ENCODE measurements at places on chromosomes 12 and 14. TPM values are rescaled to one million over a fixed set of nuclear protein-coding genes. Genes with fewer than 3 reads are reported as not detected.

Gene SDSL
- total RNA-seq, result 7.8 TPM

DNA sequence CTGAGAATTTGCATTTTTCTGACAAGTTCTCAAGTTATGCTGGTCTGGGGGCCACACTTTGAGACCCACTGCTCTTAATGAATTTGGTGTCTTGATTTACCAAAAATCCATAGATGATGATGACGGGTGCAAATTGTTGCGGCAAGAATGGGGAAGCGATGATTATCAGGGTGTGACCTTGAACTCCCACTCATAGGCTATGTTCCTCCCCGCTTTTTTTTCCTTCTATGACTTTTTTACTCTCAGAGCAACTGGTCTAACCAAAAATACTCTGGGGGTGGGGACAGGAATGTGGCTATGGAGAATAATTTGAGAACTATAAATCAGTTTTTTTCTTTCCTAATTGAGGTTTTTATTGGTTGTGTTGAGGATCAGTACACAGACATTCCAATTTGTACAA lies 83.6 kb downstream of the PPFIBP1 start:
- no peak for DNase-seq

Gene KRT73
- total RNA-seq, result not detected

Gene SMCO2
- 0.88 TPM for total RNA-seq

DNA sequence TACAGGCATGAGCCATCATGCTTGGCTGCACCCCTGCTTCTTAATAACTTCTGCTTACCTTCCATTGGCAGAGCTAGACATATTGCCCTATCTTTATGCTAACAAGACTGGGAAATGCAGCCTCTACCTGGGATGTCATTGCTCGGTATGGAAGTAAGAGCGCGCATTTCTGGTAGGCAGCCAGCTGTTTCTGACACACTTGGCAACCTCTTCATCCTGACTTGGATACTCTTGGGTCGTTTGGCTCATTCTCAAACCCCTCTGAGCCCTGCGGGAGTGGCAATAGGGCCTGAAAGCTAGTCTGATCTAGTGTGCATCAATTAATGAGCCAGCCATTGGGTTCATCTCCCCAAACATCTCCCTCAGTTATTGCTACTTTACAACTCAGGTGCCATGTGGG lies 5.4 kb upstream of the PLBD1 start:
- DNase-seq, result no peak

DNA sequence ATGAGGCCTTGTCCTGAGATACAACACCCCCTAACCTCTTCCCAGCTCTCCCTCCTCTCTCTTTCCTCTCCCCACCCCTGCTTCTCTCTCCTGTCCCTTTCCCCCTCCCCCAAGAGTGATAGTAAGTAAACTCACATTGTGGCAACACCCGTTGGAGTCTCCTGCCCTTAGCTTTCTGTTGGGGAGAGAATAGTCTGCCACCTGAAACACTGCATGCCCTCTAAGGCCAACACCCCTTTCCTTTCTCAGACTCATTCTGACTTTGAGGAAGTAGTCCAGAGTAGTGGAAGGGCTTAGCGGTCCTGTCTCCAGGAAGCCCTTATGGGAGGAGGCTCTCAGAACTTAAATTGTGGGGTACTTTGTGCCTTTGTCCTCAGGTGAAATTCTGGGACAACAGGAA lies 95.2 kb downstream of the PRKCH start:
- no peak for DNase-seq

Gene LPAR5
- not detected for total RNA-seq

DNA sequence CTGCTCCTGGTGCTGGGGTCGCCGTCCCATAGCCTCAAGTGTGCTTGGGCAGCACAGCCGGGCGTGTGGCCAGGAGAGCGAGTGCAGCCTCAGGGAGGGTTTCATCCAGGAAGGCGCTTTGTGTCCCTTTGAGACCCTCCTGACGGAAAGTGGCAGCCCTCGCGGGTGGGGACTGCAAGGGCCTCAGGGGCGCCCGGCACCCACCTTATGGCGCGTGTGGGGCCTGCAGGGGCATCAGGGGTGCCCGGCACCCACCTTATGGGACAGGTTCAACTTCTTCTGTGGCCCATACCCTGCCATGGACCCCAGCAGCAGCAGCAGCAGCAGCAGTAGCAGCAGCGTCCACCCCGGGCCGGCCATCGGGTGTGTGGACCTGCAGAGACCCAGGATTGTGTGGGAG lies 4.5 kb downstream of the LRCOL1 start:
- DNase-seq, result no peak

DNA sequence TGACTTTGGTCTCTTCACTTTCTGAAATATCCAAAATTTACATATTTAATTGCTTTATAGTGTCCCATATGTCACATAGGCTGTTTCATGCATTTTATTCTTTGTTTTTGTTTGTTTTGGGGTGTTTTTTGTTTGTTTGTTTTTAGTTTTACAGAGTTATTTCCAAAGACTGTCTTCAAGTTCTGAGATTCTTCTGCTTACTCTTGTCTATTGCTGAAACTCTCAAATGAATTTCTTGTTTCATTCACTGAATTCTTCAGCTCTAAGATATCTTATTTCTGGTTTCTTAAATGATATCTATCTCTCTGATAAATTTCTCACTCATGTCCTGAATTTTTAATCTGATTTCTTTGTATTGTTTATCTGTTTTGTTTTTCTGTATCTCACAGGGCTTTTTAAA lies 412.0 kb upstream of the ATP2B1 start:
- no peak for DNase-seq

- DNase-seq, result no peak
These were observed 1.4 kb downstream of the KCNMB4 start for GRCh38 chr12:70367258-70368141.

GRCh38 chr12:89817501-89818226 lies 109.0 kb upstream of the ATP2B1 start:
- DNase-seq, result no peak

Gene CLECL1
- not detected for total RNA-seq

DNA sequence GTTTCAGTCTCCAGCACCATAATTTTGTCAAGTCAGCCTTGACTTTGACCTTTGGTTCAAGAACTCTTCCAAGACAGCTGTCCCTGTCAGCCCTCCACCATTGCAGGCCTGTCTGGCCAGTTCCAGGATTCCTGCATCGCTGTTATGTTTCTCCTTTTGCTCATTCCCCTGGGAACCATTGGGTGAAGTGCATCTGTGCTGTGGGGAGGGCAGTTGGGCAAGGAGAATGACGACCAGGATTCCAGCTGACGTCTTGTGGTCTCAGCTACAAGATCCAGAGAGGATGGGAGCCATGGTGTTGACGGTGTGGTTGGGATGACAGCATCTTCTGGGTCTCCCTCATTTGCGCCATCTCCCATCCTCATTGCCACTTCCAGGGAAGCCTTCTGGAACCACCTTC lies 45.9 kb upstream of the SLC24A4 start:
- no peak for DNase-seq

Gene RTN1
- total RNA-seq, result 3.7 TPM

DNA sequence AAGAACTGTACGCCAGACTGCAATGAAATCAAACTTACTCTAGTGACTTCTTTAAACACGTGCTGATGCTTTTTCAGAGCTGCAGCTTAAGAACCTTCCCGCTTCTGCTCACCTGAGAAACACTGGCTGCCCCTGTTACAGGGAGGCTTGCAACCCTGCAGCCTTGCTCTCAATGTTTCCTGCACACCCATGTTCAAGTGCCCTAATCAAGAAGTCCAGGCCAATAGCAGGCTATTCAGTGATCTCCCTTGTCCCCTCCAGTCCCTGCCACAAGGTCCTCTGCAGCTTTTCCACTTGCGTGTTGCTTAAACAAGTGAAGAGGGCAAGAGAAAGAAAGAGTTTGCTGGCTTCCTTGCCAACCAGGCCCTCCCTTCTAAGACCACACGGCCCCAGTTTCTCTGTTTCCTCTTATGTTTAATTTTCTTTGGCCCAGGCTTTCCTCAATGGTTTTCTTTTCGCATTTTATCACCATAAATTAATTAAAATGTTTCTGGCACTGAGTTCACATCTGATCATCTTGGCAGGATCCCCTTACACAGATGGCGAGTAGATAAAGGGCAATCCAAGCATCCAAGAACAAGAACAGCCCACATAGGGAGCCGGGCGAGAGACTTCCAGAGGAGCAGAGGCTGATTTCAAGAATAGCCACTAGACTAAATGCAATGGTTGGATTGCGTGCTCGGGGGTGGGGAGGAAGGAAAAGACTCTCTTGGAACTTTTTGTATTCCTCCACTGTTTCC lies 82.3 kb upstream of the CDKN3 start:
- DNase-seq, result no peak

GRCh38 chr12:109310247-109311125 lies 1.4 kb upstream of the FOXN4 start:
- no peak for DNase-seq

DNA sequence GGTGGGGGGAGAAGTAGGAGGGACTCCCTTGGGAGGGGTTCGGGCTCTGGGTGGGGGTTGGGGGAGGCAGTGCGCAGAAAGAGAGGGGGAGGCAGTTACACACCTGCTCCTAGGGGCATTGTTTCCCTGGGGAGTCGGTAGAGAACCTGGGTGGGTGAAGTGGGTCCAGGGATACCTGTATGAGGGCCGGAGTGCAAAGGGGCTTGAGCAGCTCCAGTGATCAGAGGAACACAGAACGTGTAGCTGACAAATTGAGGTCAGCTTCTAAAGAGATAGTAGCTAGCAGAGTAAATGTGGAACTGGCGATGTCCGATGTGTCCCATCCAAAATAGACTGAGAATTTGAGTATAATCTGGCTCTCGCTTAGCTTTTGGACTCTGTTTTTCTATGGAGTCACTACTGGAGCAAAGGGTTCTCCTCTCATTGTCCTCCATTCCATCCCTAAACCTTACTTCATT lies 502 bp downstream of the SMARCD1 start:
- DNase-seq, result no peak

Gene RD3L
- not detected for total RNA-seq

GRCh38 chr12:12718381-12718759 lies 1.2 kb downstream of the CDKN1B start:
- DNase-seq, result no peak

DNA sequence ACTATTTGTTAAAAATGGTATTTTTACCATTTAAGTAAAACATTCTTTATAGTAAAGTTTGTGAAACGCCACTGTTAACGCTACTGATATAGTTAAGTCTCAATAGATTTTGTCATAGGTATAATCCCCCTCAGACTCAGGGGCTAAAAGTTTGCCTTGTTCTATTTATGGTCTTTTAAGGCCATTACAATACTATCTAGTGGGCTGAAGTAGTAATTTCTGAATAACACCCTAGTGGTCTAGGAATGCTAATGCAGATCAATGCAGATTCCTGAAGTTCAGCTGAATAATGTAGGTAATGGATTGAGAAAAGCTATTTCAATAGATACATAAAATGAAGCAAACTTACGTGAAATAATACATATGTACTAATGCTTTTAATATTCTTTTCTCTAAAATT lies 989.3 kb upstream of the NOVA1 start:
- DNase-seq, result no peak

Gene GPRC5D
- total RNA-seq, result not detected

DNA sequence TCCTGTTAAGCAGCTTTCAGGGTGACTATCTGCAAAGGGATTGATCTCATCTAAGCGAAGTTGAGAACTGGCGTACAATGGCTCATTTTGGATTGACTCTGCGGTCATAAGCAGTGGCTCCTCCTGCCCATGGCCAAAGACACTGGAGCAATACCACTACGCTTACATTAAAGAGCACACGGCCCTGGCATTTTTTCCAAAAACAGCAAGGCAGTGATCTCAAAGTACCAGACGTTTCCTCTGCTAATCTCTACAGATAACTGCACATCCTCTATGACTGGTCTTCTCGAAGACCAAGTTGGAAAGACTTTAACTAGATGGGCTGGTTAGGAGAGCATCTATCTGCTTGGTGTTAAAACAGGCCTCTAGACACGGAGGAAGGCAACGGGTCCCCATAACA lies 2.7 kb downstream of the PITPNM2 start:
- DNase-seq, result no peak

DNA sequence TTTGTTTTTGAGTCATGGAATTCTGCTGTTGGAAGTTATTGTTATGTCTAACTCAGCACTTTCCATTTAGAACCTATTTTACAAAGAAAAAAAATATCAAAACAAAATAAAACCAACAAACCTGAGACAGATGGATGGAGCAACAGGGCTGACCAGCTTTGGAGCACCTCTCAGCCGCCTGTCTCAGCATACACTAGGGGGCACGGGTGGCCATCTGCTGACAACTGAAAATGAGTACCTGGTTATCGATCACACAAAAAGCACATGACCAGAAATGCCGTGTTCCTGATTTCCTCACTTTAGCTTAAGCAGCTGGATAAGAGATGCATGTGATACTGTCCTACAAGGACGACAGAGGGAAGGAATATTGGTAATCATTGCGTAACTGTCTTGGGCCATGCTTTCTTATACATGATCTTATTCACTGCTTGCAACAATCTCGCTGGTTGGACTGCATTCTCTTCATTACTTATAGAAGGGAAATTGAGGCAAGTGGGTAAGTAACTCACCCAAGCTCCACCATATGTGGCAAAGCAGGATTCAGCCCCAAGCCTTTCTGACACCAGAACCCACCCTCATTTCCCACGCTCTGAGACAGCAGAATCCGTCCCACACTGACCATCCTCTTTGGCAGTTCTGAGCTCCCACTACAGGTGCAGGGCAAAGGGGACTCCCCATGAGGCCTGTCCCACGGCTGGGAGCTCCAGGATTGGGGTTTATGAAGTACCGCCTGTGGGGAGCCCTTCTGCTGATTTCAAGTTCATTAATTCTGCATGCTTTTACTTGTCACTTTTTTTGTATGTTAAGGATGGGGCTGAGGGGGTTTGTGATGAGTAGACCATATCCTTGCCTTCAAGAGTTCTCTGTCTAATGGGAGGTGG lies 43.5 kb downstream of the C14orf132 start:
- no peak for DNase-seq

DNA sequence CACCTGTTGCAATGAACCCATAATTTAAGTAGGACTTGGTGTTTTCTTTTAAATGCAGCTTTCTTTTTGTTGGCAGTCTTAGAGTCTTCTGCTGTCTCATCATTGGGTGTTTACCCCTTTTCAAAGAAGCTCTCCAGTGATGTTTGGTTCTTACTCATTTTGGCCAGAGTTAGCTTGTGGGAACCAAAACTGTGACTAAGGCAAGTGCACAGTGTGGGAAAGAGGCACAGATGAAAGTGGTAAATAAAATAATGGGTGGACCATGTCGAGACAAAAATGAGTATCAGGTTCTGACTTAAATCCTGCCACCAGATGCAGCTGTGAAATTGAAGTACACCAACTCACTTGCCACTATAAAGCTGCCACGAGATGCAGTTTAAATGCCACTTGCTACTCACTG lies 615.4 kb upstream of the MIS18BP1 start:
- DNase-seq, result no peak

Gene NDUFA9
- total RNA-seq, result 52.1 TPM

Gene CLEC2B
- 51.1 TPM for total RNA-seq

DNA sequence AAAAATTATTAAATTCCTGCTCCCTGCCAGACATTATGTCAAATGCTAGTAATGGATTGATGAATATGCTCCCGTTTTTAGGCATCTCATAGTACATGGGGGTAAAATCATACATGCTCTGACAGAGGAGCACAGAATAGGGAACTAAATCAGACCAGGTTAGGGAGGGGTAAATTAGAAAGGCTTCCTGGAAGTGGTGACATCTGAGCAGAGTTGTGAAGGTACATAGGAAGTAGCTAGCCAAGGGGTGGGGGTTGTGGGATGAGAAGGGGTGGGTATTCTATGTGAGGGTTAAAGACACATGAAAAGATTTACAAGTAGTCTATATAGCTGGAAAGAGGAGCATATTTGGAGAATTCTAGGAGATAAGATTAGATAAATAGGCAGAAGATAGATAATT lies 171.7 kb upstream of the FBXO33 start:
- no peak for DNase-seq

- DNase-seq, result no peak
These were observed 137.2 kb upstream of the GSC start for GRCh38 chr14:94906991-94907587.

- no peak for DNase-seq
These were observed 126.1 kb downstream of the FIGNL2 start for GRCh38 chr12:51722431-51722830.

Gene CAPZA3
- total RNA-seq, result not detected
